ENCODE measurements at places on chromosomes 6 and 20. TPM values are rescaled to one million over a fixed set of nuclear protein-coding genes. Genes with fewer than 3 reads are reported as not detected.

Gene PHACTR1
- total RNA-seq: 23.2 TPM

Gene LPA
- total RNA-seq: not detected

Gene WFDC5
- total RNA-seq: not detected

Gene CRIP3
- total RNA-seq: not detected

DNA sequence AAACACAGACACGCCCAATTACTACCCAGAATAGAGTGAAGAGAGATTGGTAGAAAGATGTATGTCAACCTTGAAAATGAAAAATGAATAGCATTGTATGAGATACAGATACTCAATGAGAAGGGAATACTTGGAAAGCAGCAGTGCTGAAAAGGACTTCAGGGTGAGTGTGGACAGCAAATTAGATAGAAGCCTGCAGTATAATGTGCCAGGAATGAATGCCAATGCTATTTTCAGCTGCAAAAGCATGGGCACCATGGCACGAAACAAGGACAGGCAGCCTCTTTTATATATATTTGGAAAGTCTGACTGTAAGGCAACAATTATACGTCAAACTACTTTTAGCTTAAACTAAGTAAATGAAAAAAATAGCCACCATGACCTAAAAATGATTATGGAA lies 118.2 kb downstream of the PTCHD4 start:
- no peaks in the 10 kb centered on the region for H3K27me3 ChIP-seq
- no peak overlapping the region for H3K27ac ChIP-seq
- no peaks in the 10 kb centered on the region for H3K36me3 ChIP-seq
- no peaks in the 10 kb centered on the region for H3K4me1 ChIP-seq

- peak; percentile 93 for DNase-seq
- H3K36me3 ChIP-seq: no peaks in the 10 kb centered on the region
Measured at GRCh38 chr6:35259194-35259947, at the start of gene ZNF76. Gene ZNF76, plus strand, starts transcription at chr6:35259735. Its CDS starts 21,417 bp downstream, at chr6:35281152.

- no peaks in the 10 kb centered on the region for H3K27me3 ChIP-seq
- H3K4me3 ChIP-seq: no peak overlapping the region
- DNase-seq: no peak
- H3K4me1 ChIP-seq: no peaks in the 10 kb centered on the region
- H3K36me3 ChIP-seq: peaks cover 7% of the 10 kb centered on the region
Measured at GRCh38 chr6:33641144-33641543, 20.0 kb downstream of the ITPR3 start.

- peaks cover 13% of the 10 kb centered on the region for H3K36me3 ChIP-seq
- no peak overlapping the region for H3K27ac ChIP-seq
- no peak overlapping the region for H3K4me3 ChIP-seq
- peaks cover 4% of the 10 kb centered on the region for H3K4me1 ChIP-seq
- H3K27me3 ChIP-seq: no peaks in the 10 kb centered on the region
Measured at GRCh38 chr20:18513208-18513607, 5.5 kb downstream of the SEC23B start.
